ENCODE measurements at places on chromosomes 5 and 9. TPM values are rescaled to one million over a fixed set of nuclear protein-coding genes. Genes with fewer than 3 reads are reported as not detected.

DNA sequence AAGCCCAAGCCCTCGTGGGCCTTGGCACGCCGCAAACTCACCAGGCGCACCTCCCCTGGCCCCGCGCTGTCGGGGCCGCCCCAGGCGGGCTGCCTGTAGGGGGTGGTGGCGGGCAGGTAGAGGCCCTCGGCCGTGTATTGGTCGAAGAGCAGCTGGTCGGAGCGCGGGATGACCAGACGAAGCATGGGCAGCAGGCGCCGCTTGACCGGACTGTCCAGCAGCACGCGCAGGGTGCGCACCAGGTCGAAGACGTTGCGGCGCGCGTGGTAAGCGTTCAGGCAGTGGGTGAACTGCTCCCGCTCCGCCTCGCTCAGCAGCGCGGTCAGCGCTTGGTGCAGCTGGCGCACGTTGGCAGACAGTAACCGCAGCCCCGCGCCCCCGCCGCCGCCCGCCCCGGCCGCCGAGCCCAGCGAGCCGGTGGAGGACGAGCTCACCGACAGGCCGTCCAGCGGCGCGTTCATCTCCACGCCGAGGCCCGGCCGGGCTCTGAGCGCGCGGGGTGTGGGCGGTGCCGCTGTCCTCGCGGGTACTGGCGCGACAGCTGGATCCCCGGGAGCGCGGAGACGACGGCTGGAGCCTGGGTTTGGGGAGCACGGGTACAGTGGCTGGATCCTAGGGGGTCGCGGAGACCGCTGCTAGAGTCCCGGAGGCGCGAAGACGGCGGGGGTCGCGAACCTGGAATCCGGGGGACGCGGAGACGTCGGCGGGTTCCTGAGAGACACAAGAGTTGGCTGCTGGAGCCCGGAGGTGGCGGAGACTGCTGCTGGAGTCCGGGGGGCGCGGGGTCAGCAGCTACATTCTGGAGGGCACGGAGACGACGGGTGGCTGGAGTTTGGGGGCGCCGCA is 709 bp downstream of the WHRN start:
- peak; percentile 60 for DNase-seq
- peaks cover 9% of the 10 kb centered on the region for H3K27me3 ChIP-seq
- peaks cover 18% of the 10 kb centered on the region for H3K4me1 ChIP-seq
- no peaks in the 10 kb centered on the region for H3K36me3 ChIP-seq
- H3K27ac ChIP-seq = peak overlapping the region; percentile 76
- peak overlapping the region; percentile 70 for H3K4me3 ChIP-seq

DNA sequence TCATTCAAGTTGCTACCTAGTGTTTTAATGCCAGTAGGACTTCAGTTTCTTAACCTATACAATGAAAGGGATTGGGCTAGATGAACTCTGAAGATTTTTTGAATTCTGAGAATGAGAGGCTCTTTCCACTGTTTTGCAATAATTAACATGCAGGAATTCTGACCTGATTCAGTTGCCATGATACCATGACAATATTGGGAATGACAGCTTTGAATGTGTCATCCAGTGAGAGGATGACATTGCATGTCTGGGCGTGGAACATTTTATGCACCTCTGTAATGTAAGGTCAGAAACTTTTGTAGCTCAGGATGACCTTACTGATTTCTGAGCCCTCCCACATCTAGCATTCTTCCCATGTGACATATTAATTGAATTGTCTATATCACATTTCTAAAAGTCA is 30.6 kb upstream of the SPINK5 start:
- no peak overlapping the region for H3K4me3 ChIP-seq
- no peak overlapping the region for H3K27ac ChIP-seq

DNA sequence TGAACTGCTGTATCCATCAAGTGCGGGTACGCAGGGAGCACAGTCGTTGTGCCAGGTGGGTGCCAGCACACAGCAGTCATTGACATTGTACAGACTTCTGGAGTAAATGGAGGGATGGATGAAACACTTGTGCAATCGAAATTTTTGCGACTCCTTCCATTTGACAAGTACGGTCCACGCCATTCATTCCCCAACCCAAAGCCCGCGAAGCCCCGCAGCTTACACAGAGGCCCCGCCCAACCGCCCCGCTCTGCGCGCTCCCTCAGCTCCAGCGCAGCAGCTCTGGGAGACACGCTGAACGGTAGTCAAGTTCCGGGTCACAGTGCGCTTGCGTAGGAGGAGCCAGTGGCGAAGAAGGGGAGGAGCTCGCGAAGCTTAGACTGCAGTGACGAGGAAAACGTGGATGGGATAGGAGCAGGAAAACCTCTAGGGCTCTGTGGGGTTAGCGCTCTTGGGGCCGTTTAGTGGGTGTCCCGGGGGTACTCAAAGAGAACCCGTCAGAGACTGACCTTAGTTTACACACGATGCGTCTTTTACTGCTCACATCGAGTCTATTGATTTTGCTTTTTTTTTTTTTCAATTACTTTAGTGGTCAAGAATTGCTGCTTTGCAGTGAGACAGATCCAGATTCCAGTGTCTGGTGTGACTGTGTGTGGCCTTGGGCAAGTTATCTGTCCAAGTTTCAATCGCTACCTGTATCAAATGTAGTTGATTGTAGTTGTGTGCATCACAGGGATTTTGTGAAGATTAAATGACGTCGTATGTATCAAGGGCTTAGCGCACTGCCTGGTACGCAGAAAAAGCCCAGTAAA is 15.3 kb upstream of the MSANTD3 start:
- peak overlapping the region; percentile 71 for H3K4me3 ChIP-seq
- H3K27ac ChIP-seq = no peak overlapping the region
- H3K4me1 ChIP-seq = peaks cover 10% of the 10 kb centered on the region

DNA sequence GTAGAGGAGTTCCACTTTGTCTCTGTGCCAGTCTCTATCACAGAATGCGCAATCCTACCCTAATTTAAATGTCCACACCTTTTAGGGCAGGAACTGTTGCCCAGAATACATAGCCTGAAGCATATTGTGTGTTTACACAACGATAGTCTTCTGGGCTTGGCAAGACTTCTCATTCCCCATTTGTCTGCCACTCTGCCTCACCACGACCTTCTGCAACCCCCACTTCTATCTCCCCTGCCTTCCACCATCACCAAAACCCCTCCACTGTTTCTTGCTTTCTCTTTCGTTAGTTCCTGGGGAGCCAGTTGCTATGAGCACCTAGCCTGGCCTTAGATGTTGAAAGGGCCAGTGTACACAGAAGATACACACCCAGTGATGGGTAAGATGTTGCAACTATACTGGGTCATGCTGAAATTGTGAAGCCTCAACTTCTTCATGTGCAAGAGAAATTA is 883 bp upstream of the RNF145 start:
- peak overlapping the region; percentile 75 for H3K4me3 ChIP-seq
- no peak for DNase-seq
- no peak overlapping the region for H3K27ac ChIP-seq
- H3K36me3 ChIP-seq = no peaks in the 10 kb centered on the region
- H3K4me1 ChIP-seq = peaks cover 34% of the 10 kb centered on the region

DNA sequence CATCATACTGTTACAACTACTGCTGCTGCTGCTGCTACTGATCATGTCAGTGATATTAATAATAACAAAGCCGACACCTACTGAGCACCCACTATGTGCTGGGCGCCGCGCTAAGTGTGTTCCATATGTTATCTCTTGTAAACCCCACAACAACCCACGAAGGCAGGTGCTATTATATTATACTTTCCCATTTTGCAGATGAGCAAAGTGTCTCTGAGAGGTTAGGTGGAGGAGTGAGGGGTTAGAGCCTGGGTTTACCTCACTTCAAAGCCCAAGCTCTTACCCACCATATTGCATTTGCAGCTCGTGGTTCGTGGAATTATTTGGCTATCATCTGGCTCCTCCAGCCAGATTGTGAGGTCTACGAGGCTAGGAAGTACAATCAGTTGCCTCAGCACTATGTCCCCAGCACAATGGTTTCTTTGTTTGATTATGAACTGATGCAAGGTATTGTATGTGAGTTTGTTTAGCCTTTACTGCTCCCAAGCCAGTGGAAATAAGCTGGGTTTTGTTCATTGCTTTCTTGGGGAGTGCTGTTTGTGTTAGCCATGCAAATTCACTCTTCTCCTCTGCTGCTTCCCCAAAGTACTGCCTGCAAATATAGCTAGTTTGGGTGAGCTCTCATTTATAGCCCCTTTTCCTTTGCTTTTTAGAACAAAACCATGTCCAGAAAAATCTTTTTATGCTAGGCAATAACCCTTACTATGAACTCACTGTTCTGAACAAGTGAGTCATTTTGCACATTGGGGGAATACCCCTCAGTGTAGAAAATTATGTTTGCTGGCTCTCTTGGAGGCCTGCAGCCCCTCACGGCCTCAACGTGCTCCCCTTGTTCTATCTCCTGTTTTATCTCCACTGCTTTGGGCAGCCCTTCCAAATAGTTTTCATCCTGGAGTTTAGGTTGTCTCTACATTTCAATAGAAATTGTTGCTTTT is 47.9 kb downstream of the ALG2 start:
- no peaks in the 10 kb centered on the region for H3K36me3 ChIP-seq
- no peaks in the 10 kb centered on the region for H3K4me1 ChIP-seq
- no peak for DNase-seq

DNA sequence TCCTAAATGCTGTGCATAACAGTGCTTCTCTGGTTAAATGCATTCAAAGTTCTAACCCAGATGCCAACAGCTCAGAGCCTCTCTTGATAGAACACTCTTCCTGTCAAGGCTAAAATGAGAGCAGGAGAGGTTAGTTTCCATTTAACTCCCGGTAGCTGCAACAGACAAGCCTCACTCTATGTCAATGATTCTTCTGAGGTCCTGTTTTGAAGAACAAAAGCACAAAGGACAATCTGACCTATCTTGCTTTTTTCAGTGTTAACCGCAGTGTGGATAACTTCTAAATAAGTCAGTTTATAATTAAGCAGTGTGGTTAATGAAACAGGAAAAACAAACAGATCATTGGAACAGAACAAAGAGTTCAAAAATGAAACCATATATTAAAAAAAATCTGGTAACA is 80.7 kb downstream of the ANKRD55 start:
- H3K4me3 ChIP-seq = no peak overlapping the region
- no peaks in the 10 kb centered on the region for H3K27me3 ChIP-seq
- DNase-seq = no peak

- no peak for DNase-seq
- H3K27me3 ChIP-seq = peaks cover 6% of the 10 kb centered on the region
- no peaks in the 10 kb centered on the region for H3K4me1 ChIP-seq
- no peak overlapping the region for H3K4me3 ChIP-seq
Measured at GRCh38 chr5:87784879-87785495, 372.3 kb upstream of the CCNH start.

GRCh38 chr5:147857302-147858129 is 21.0 kb upstream of the SCGB3A2 start:
- H3K4me1 ChIP-seq = no peaks in the 10 kb centered on the region
- H3K27ac ChIP-seq = no peak overlapping the region
- DNase-seq = no peak
- H3K36me3 ChIP-seq = no peaks in the 10 kb centered on the region
- no peaks in the 10 kb centered on the region for H3K27me3 ChIP-seq
- H3K4me3 ChIP-seq = no peak overlapping the region

DNA sequence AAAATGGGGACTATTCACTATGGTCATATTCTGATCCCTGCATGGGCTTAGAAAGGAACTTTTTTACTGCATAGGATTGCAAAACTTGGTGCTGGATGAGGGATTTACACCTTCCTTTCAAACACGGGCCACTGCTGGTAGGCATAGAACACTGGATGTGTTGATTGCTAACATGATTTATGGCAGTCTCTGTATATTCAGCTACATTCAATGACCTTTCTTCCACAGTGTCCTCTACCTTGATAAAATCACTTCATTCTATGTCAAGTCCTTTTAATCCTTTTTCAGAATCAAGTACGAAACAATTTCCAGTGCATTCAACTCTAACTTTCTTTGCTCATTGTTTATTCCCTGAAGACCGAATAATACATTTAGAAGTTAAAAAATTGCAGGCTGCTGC is 91.9 kb upstream of the ATG10 start:
- DNase-seq = no peak
- no peaks in the 10 kb centered on the region for H3K27me3 ChIP-seq
- H3K4me3 ChIP-seq = no peak overlapping the region
- no peak overlapping the region for H3K27ac ChIP-seq

DNA sequence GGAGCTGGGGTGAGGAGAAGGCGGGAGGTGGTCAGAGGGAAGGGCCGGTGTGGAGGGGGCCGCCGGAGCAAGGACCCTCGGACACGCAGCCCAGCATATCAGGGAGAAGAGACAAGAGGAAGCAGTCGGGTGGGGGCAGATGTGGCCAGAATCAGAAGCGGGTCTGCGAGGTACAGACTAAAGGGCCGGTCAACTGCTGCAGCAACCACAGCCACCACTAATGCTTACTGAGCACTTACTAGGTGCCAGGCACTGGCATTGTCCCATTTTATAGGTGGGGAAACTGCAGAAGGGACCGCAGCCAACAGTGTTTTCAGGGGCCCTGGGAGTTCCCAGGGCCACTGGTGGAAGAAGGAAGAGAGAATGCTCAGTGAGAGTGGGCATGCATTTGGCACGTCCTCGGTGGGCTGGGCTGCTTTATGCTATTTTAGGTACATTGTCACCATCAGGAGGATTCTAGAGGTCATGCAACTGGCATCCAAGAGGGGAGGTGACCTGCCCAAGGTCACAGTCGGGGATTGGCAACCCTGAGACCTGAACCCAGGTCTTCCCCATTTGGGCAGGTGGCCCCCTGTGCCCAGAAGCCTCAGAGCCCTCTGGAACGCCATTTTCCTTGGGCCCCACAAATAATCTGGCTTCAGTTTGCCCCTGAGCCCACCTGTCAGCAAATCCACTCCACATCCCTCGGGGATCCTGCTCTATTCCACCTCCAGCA is 53.4 kb downstream of the DUSP1 start:
- H3K27ac ChIP-seq = no peak overlapping the region
- H3K36me3 ChIP-seq = no peaks in the 10 kb centered on the region
- DNase-seq = no peak
- peaks cover 25% of the 10 kb centered on the region for H3K4me1 ChIP-seq
- H3K27me3 ChIP-seq = no peaks in the 10 kb centered on the region
- no peak overlapping the region for H3K4me3 ChIP-seq

GRCh38 chr5:10539687-10539998 is 24.2 kb upstream of the ANKRD33B start:
- no peak for DNase-seq
- peaks cover 15% of the 10 kb centered on the region for H3K4me1 ChIP-seq
- H3K36me3 ChIP-seq = no peaks in the 10 kb centered on the region
- H3K27me3 ChIP-seq = peaks cover 3% of the 10 kb centered on the region
- no peak overlapping the region for H3K27ac ChIP-seq

DNA sequence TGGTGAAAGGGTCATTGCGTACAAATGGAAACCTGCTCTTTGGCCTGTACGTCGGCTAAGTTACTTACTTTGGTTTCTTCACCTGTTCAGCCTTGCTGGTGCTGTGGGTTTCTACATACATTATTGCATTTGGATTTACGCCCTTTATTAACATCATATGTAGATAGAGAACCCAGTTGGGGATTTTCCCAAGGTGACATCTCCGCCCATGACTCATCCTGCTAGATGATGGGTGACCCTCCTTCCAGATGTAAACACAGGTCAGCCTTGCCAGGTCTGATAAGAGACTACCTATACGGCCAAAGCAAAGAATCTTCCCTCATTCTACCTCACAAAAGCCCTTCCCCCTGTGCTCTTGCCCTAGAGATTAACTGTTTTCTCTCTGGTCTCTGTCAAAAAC is 360.9 kb downstream of the KDM4C start:
- no peak overlapping the region for H3K4me3 ChIP-seq
- no peak for DNase-seq
- H3K4me1 ChIP-seq = peaks cover 8% of the 10 kb centered on the region
- no peaks in the 10 kb centered on the region for H3K27me3 ChIP-seq
- H3K36me3 ChIP-seq = peaks cover 6% of the 10 kb centered on the region
- no peak overlapping the region for H3K27ac ChIP-seq

Gene SPINK7
- not detected for total RNA-seq

Gene QRFP
- not detected for total RNA-seq

Gene THBS4
- total RNA-seq = 0.55 TPM

Gene LCP2
- total RNA-seq = 224 TPM

Gene CCL19
- total RNA-seq = not detected
